Right lobe of liver (tissue), 6 donors: ENCODE measurements at places on chromosomes 6 and 20.

- no peak for DNase-seq
These were observed 5.2 kb downstream of the OCSTAMP start for GRCh38 chr20:46545077-46545826.

GRCh38 chr20:17963114-17963897 lies 5.3 kb downstream of the SNX5 start:
- DNase-seq = no peak

- no peak for DNase-seq
These were observed 91.9 kb upstream of the TMEM30A start for GRCh38 chr6:75376347-75377024.

DNA sequence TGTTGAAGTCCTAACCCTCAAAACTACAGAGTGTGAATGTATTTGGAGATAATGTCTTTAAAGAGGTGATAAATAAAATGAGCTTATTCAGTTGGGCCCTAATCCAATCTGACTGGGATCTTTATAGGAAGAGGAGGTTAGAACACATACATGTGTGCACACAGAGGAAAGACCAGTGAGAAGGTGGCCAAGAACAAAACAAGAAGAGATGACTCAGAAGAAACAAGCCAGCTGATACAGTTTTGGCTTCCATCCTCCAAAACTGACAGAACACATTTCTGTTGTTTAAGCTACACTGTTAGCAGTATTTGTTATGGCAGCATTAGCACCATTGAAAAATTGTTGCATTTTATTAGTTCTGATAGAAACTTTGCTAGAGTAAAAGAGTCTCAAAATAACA lies 609.3 kb upstream of the IMPG1 start:
- no peak for DNase-seq

- no peak for DNase-seq
These were observed 10.7 kb upstream of the PLEKHG1 start for GRCh38 chr6:150588888-150589499.

- DNase-seq = no peak
These were observed 153.6 kb downstream of the CD83 start for GRCh38 chr6:14270925-14271788.

DNA sequence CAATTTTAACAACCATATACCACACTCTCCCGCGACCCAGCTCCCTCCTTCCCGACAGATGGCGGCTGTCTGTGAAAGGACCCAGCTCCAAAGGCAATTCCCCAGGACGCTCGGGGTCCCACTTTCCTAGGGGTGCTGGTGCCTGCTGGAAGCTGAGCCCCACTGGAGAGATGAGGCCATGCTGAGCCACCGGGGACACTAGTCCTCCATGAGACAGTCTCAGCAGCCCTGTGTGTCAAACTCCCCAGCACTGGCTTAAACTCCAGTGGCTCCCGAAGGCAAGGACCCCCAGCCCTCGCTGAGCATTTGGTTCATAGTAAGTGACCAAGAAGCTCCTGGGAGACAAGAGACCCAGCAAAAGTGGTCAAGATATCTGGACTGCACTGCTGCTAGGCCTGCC lies 52.1 kb downstream of the SLC2A10 start:
- no peak for DNase-seq

DNA sequence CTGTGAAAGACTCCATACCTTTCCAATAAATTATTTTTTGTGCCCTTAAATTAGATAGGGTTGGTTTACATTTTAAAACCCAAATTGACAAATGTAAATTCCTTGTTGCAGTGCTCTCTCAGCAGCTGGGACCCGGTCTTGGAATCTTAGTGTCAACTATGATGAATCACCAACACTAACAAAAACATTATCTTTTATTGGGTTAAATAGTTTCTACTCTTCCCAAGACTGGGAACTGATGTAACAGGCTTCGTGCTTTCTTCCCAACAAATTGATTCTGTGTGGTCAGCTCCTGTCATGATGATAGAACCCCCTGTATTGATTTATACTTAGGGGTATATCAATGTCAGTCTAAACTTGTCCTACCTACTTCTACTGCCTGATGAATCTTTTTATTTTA lies 23.2 kb upstream of the AHI1 start:
- no peak for DNase-seq

DNA sequence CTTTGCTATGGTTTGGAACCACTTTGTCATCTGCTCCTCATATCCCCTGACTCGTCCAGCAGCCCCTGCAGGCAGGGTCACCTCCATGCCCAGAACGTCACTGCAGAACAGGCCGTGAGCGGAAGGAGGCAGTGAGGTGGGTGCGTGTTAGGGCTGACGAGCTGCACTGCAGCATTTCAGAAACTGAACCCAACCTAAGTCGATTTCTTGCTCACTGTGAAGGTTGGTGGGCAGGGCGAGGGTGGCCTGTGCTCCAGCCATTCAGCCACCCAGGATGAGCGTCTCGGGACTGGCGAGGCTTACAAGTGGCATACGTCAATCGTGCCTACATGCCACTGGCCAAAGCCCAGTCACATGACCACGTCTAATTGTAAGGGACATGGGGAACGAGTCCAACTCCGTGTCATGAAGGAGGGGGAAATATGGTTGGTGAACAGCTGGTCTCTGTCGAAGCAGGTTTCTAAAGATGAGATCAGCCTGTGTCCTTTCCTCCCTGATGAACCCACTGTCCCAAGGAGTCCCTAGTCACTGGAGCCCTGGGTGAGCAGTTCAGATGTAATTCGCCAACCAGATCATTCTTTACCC lies 289.1 kb downstream of the TAF4 start:
- no peak for DNase-seq

- no peak for DNase-seq
These were observed 17.4 kb downstream of the CST7 start for GRCh38 chr20:24966317-24967012.

DNA sequence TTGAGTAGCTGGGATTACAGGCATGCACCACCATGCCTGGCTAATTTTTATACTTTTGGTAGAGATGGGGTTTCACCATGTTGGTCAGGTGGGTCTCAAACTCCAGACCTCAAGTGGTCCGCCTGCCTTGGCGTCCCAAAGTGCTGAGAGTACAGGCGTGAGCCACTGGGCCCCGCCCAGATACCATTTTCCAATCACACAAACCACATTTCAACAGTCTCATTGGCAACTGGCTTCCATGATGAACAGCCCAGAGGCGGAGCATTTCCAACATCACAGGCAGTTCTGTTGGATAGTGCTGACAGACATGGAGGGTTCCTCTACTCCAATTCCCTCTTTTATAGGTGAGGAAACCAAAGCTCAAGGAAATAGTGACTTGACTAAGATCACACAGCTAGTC lies 43.9 kb upstream of the PLCB4 start:
- no peak for DNase-seq

- DNase-seq = no peak
These were observed 559.6 kb downstream of the KIF16B start for GRCh38 chr20:16013631-16014030.

DNA sequence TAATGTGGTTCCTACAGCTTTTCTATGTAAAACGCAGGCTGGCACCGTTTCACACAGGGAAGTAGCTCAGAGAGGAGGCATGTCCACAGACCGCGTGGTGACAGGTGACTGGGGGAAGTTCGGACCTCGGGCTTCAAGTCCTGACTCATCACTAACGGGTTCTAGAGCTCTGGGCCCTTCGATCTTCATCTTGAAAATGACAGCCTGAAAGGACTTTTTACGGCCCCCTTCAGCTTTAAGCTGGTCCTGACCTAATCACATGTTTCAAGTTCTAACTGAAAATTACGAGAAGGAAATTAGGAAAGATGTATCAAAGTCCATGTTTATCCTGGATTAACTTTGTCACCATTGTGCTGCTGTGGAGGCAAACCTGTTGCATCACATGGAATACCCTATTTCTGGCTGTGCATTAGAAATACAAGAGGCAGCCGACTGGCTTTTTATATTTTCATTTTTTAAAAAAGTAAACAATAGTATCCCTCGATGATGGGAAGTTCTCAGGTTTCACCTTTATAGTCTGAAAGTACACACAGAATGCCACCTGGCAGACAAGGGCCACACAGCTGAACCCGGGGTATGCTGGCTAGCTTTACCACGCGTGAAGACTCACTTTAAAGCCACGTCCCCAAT lies 2.0 kb downstream of the MAN1A1 start:
- peak; percentile 70 for DNase-seq

DNA sequence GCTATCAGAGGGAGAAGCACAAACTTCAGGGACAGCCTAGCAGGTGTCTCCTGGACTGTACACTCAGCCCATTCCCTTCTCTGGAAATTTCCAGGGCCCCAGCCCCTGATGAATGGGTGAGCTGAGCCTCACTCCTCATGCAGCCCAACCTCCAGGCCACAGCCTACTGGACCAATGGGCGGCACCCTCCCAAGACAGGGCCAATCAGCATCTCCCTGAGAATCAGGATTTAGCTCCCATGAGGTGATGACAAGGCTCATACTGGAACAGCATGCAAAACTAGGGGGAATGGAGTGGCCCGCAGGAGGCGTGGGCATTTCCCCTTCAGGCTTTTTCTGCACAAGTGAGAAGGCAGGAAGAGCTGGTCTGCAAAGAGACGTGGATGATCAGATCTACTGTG lies 29.0 kb downstream of the NFATC2 start:
- no peak for DNase-seq

DNA sequence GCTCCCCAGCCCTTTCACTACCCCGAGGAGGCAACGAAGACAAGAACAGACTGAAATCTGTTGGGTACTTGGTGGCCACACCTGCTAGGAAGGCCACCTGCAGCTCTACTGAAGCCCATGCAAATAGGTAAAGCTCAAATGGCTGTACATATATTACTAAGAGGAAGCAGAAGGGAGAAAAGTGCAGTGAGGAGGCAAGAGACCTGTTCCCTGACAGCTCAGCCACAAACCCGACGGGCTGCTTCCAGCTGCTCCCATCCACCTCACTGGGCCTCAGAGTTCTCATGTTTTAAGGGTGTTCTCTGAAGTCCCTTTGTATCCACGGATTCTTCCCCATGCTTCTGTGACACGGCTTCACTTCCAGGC lies 24.6 kb downstream of the TRAM2 start:
- no peak for DNase-seq

DNA sequence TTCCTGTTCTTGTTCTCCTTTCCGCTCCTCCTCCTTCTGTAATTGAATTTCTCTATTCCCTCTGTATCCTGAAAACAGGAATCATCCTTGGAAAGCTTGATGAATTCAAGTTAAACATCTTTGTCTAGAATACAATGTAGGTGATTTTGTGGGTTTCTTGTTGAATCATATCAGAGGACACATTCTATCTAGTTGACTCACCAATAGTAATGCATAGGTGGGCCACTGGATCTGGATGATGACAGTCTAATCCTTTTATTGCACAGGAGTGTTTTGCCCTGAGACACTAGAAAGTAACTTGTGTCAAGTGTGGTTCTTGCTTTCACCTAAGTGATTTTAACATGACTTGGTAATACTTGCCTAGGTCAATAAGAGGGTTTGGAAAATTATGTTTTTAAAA lies 164.3 kb downstream of the RFPL4B start:
- DNase-seq = no peak

- DNase-seq = no peak
These were observed 7.3 kb downstream of the EYA4 start for GRCh38 chr6:133248241-133249001.

DNA sequence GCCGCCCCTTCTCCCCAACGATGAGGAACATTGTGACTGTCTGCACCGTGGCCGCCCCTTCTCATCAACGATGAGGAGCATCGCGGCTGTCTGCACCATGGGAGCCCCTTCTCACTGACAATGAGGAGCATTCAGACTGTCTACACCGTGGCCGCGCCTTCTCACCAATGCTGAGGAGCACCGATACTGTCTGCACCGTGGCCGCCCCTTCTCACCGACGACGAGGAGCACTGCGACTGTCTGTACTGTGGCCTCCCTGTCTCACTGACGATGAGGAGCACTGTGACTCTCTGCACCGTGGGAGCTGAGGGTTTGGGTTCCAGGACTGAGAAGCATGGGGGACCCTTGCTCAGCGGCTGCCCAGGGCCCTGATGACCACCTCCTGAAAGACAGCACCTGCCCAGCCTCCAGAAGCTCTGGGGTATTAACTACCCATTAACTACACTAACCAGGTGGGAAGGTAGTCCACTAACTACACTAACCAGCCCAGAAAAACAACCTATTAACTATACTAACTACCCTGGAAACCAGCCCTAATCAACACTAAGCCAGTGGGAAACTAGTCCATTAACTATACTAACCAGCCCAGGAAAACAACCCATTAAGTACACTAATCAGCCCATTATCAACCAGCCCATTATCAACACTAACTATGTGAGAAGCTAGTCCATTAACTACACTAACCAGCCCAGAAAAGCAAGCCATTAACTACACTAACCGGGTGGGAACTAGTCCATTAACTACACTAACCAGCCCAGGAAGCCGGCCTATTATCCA lies 116.9 kb downstream of the TAF4 start:
- no peak for DNase-seq

DNA sequence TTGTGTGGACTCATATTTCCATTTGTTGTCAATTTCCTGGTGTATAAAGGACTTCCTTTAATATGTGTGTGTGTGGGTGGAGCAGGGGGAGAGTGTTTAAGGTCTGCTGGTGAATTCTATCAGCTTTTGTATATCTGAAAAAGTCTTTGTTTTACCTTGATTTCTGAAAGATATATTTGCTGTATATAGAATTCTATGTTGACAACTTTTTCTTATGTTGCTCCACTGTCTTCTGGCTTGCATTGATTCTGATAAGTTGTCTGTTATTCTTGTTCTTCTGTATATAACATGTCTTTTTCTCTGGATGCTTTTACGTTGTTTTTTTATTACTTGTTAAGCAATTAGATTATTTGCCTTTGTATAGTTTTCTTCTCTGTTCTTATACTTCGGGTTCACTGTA lies 90.0 kb upstream of the CEP162 start:
- no peak for DNase-seq

GRCh38 chr6:132763269-132763668 lies 5.6 kb upstream of the VNN2 start:
- no peak for DNase-seq

GRCh38 chr6:105591053-105591452 lies 188.2 kb upstream of the PREP start:
- DNase-seq = no peak

DNA sequence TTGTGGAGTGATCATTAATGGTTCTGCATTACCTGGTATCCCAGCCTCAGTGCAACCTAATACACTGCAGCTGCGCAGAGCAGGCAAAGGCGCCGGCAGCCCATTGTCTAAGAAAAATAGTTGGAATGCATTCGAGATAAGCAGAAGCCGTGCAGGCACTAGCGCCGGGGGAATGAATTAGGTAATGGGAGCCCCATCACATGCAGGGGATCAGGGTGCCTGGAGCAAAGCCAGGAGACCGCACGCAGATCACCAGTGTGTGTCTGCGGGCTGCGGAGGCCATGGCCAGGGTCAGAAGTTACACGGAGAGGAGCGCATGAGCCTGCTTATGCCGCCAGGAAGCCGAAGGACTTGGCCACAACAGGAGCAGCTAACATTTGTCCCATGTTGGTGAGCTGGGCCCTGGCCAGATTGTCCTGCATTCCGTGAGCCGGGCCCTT lies 156.8 kb downstream of the DLL1 start:
- DNase-seq = peak; percentile 46

- no peak for DNase-seq
These were observed 96.3 kb downstream of the BMP2 start for GRCh38 chr20:6863798-6864201.

- no peak for DNase-seq
These were observed 8.2 kb upstream of the CCDC167 start for GRCh38 chr6:37507690-37508421.

- peak; percentile 94 for DNase-seq
These were observed at the start of gene MAP3K5 for GRCh38 chr6:136792410-136793262. Gene MAP3K5, minus strand, starts transcription at chr6:136792477. Its CDS starts 320 bp downstream, at chr6:136792157.
